ENCODE measurements at places on chromosomes 13 and 19.

- DNase-seq, result no peak
Measured at GRCh38 chr19:40144151-40144550, 47.1 kb upstream of the MAP3K10 start.

DNA sequence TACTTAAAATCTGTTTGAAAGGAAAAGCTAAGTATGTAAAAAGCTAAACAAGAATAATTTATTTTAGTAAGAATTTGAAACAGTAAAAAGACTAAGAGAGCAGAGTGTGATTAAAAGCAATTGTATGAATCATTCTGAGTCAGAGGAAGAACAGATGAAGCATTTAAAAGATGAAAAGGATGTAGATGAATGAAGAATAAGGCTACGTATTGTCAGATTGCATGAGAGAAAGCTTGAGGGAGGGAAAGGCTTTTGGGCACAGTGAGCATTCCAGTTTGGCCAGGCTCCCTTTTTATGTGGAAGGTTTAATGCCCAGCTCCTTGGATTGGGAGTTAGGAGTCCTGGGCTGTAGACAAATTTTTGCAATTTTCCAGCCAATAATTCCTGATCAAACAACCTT lies 117.7 kb downstream of the FREM2 start:
- no peak for DNase-seq

DNA sequence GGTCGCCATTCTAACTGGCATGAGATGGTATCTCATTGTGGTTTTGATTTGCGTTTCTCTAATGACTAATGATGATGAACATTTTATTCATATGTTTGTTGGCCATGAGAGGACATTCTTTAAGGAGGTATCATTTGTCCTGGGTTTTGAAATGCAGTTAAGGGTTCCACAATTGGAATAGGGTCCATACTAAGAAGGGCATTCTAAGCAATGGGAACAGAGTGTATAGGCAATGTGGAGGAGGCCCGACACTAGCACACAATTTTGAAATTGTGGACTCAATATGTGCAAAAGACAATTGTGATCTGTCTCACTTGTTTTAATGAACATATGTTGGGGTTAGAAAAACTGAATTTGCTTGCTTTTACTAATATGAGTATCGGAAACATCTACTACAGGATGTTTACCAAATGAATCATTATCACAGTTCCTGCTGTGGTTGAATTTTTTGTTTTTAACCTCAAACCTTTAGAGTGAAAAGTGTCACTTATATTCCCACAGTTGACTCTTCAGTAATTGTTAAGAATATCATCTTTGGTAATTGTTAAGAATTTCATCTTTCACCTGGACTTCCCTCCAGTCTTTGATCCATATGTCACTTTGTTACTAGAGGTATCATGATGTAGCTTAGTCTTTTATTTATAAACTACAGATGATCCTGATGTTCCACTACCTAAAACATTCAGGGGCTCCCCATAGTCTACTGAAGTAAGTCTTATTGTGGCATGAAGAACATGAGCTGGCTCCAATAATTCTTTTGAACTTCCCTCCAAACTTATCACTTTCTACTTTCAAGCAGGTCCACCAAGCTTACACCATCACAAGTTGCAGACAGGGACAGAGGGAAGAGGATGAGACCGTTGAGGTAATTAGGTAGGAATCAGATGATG lies 109.7 kb upstream of the KLF12 start:
- DNase-seq, result peak; percentile 93

GRCh38 chr19:43814663-43815352 lies 12.3 kb upstream of the ZNF283 start:
- no peak for DNase-seq

DNA sequence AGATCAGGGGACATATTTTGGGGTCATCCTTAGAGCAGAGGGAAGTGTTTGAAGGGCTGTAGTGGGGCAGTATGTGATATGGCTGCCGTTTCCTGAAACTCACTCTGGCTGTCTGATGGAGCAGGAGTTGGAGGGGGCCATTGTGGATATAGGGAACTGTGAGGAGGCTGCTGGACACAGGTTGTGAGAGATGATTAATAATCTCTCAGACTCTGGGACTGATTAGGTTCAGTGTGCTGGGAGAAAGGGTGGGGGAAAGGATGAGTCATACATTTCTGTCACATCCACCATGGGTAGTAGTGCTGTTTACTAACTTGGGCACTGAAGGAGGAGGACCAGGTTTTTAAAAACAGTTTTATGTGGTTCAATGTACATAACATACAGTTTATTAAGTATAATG lies 4.8 kb downstream of the B3GLCT start:
- peak; percentile 79 for DNase-seq

DNA sequence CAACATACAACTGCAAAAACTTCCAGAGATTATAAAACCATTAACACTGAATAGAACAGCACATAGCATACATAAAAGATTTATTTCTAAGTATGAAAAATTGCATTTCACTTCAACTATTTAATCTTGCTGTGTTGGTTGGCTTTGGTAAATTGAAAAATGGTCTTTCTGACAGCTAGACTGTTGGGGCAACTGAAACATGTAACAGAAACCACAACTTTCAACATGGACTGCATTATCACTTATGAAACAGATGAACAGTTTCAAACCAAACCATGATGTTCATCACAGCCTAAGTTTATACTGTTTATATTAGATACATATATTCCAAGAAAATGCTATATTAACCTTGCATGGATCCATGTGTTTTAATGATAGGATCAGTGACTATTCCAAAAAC lies 324.1 kb upstream of the PCDH9 start:
- DNase-seq, result no peak

DNA sequence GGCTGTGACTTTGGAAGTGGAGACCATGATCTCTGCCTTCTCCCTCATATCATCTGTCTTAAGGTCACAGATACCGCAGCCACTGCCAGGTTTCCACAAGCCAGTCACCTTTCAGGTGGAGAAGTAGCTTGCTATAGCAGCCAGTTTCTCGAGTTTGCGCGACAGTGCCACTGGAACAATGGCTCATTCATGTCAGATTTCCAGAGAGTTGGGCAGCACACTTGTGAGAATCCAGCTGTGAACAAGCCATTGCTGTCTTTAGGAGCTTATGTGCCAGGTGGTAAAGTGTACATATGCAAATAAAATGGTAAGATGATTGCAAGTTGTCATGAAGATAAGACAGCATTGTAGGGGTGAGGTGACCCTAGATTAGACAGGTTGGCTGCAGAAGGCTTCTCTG lies 22.3 kb downstream of the GARRE1 start:
- no peak for DNase-seq

DNA sequence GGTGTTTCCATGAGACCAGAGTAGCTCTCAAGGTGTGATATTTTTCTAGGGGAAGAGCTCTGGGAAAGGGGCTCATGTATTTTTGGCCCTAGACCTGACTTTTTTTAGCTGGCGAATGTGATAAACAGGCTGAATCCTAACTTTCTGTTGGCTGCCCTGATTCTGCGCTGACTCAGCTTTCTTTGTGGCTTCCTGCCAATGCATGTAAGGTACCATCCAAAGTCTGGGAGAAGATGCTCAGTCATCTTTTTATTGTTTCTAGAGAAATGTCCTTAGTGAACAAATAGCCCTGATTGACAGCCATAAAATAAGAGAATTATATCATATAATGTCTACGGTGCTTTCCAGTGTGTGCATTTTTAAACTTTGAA lies 113.6 kb upstream of the MBNL2 start:
- no peak for DNase-seq

DNA sequence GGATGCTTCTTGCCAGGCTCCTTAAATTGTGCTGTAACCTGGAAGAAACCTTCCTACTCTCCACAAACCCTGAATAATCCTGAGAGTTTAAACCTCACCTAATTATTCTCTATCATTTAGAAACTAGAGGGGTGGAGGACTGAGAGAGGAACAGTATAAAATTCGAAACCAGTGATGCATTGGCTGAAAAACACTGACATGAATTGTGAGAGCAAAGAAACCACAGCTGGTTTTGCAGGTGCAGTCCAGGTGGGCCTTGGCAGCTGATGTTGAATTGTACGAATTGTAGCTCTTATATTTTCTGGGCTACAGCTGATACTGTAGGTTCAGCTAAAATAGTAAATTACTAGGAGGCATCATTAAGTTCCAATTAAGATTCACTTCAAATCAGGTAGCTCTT lies 227.0 kb upstream of the SLITRK5 start:
- DNase-seq, result no peak

DNA sequence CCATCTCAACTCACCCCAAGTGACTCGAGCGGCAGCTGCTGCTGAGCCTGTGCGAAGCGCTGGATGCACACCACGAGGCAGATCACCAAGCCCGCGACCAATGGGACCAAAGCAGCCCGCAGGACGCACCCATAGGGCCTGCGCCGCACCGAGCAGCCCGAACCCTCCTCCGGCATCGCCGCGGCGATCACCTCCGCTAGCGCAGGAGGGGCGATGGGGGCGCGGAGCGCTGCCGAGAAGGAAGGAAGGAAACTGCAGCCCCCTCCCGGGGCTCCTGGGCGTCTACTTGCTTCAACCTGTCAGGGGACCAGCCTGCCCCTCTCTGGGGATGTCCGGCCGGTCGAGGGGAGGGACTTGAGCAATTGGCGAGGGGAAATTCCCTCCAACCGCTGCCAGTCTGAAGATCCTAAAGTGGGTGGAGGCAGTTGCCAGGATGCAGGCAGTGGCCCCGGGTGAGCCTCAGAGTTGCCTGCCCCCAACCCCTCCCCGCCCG lies at the start of gene CD70:
Gene CD70, minus strand, starts transcription at position 324 of the 493 bp plus-strand sequence. Its CDS starts 148 bp downstream, at position 176.
- DNase-seq, result no peak

- no peak for DNase-seq
Measured at GRCh38 chr19:4516939-4517300, 1.4 kb downstream of the PLIN4 start.

DNA sequence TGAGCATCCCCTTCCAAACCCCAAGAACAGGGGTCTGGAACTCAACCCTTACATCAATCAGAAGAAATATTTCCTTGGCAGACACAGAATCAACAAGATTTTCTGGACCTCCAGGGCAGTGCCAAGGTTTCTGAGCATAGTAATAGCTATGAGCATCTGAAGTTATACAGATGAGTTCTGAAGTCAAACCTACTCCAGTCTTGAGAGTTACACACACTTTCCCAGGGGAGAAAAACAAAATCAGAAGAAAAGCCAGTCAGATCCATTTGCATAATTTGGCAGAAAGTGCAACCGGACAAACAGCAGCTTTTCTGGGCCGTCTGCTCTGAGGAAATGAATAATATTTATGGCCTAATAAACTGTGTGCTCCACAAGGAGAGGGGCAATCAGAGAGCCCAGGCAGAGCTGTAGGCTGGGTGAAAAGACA lies 93.1 kb downstream of the KL start:
- DNase-seq, result peak; percentile 61

- no peak for DNase-seq
Measured at GRCh38 chr19:48877855-48878195, 5.6 kb downstream of the PPP1R15A start.

DNA sequence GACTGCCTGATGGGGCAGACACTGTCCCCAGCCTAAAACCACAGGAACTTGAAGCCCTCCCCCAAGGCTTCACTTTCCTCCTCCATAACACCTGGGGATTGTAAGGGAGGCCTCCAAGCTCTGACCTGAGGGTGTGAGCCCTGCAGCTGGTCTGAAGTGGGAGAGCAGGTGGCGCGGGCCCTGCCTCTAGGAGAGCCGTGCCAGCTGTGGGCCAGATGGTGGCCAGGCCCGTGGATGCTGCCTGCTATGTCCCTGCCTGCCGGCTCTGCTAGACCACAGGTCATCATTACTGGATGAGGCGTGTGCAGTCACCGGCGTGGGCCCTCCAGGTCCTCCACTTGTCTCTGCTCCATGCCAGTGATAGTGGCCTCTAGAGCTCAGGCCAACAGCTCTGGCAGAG lies 3.5 kb upstream of the KLHL26 start:
- DNase-seq, result no peak

GRCh38 chr13:26019881-26020870 lies 31.6 kb downstream of the SHISA2 start:
- peak; percentile 81 for DNase-seq

DNA sequence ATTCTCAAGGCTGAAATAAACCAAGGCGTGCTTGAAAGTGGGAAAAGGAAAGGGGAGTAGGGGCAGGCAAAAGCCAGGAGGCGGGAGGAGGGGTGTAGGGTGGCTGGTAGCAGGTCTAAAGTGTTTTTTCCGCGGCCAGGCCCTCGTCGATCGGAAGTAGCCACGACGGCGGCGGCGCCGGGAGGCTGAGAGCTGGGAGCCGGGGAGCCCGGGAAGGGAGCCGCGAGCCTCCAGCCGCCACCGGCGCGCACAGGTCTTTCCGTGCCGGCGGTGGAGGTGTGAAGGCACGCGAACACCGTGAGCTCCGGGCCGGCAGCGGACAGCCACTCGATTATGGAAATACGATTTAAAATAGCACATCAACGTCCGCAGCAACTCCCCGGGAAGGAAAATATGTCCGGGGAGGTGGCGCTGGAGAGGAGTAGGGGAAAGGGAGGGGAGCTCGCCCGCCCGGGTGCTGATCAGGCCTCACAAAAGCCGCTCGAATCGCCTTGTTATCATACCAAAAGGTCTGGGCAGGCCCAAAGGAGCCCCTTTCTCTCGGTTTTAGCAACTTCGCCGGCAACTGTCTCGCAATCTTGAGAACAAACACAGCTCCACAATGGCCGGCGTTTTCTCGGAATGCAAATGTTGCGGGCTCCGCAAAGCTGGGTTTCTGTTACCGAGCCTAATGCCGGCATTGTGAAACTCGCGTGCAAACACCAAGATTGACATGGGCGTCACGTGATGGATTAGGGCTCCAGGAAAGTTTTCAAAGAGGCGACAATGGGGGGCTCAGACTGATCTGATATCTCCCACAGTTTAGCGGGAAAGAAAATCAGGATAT lies 2.9 kb upstream of the PCDH8 start:
- peak; percentile 30 for DNase-seq

- DNase-seq, result peak; percentile 66
Measured at GRCh38 chr13:46321494-46322225, 65.4 kb downstream of the RUBCNL start.

DNA sequence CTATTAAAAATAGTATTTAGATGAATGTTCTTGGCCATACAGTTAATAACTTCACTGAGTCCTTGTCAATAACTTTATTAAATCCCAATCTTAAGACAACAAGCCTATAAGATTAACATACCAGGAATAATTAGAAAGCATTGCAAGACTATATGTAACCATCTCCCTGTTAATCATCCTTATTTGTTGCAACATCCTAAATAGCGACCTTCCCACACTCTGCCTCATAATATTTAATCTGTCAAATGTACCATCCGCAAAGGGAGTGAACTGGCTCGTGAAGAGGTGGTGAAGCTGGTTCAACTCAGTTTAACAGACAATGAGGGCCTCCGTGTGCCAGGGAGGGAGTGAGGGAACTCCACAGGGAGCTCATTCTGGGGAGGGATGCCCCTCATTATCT lies 33.9 kb downstream of the KL start:
- no peak for DNase-seq

- DNase-seq, result no peak
Measured at GRCh38 chr13:40215311-40215710, 451.1 kb downstream of the FOXO1 start.

DNA sequence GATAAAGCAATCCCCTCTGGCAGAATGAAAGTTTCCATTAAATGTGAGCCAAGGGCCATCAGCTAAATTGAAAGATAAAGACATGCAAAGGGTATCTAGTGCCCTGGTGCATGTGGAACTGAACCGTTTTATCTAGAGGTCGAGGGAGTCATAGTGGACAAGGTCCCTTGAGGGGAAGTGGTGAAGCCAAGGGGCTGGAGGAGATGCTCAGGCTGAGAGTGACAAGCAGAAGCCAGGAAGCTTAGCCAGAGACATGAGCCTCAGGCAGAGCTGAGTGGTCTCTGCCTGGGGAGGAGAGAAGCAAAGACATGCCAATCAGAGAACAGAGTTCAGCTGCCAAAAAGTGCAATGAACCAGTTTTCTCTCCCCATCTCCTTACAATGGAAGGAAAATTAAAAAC lies 68.1 kb upstream of the SLC10A2 start:
- no peak for DNase-seq

All from EH (cell line).